ENCODE measurements at places on chromosomes 6 and 20. TPM values are rescaled to one million over a fixed set of nuclear protein-coding genes. Genes with fewer than 3 reads are reported as not detected.

DNA sequence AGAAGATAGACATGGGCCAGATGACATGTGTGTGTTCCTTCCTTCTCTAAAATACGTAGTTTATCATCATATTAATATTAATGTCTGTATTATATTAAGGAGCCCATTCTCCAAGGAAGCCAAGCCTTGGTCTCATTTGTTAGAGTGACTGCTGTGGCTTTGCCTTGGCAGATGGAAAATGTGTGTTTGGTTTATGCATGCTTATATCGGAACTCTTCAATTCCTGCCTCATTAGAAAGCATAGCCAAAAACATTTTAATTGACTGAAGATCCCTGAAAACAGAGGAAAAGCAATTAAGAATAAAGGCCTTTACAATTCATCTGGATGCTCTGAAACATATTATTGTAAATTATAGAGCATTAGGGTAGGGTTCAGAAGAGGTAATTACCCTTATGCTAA is 106.4 kb downstream of the COL9A1 start:
- H3K36me3 ChIP-seq: no peaks in the 10 kb centered on the region
- no peak overlapping the region for H3K27ac ChIP-seq
- no peak overlapping the region for H3K4me3 ChIP-seq
- no peak for DNase-seq

- H3K36me3 ChIP-seq: no peaks in the 10 kb centered on the region
- no peak overlapping the region for H3K27ac ChIP-seq
- H3K4me3 ChIP-seq: no peak overlapping the region
- peaks cover 20% of the 10 kb centered on the region for H3K4me1 ChIP-seq
- peaks cover 39% of the 10 kb centered on the region for H3K27me3 ChIP-seq
Measured at GRCh38 chr6:28618898-28619555, 93.3 kb downstream of the GPX5 start.

NPBWR2 gene
- total RNA-seq: not detected

- no peak overlapping the region for H3K4me3 ChIP-seq
- no peaks in the 10 kb centered on the region for H3K27me3 ChIP-seq
- H3K4me1 ChIP-seq: peaks cover 36% of the 10 kb centered on the region
- peak overlapping the region; percentile 46 for H3K27ac ChIP-seq
- no peak for DNase-seq
Measured at GRCh38 chr6:56659721-56660380, 17.2 kb upstream of the DST start.

DNA sequence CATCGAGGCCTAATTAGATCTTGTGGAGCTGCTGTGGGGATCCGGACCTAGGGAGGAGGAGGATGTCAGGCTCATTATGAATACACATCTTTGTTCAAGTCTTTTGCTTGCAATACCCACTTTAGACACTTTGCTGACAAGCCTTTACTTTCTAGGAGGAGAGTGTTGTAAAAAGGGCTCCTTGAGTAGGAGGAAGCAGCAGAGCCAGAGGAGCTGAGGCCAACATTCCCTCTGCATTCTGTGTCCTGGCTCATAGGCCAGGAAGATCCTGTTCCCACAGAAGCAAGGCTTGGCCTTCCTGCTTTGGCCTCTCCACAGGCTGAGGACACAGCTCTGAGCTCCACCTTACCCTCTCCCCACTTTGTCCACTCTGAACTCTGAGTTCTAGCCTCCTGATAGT is 67.1 kb downstream of the TPD52L1 start:
- no peak overlapping the region for H3K27ac ChIP-seq
- no peaks in the 10 kb centered on the region for H3K27me3 ChIP-seq
- H3K4me3 ChIP-seq: no peak overlapping the region
- no peaks in the 10 kb centered on the region for H3K36me3 ChIP-seq
- DNase-seq: no peak

- H3K36me3 ChIP-seq: no peaks in the 10 kb centered on the region
- peaks cover 16% of the 10 kb centered on the region for H3K4me1 ChIP-seq
- H3K4me3 ChIP-seq: no peak overlapping the region
- no peaks in the 10 kb centered on the region for H3K27me3 ChIP-seq
- H3K27ac ChIP-seq: no peak overlapping the region
Measured at GRCh38 chr6:73339340-73339739, 14.7 kb downstream of the DPPA5 start.

DNA sequence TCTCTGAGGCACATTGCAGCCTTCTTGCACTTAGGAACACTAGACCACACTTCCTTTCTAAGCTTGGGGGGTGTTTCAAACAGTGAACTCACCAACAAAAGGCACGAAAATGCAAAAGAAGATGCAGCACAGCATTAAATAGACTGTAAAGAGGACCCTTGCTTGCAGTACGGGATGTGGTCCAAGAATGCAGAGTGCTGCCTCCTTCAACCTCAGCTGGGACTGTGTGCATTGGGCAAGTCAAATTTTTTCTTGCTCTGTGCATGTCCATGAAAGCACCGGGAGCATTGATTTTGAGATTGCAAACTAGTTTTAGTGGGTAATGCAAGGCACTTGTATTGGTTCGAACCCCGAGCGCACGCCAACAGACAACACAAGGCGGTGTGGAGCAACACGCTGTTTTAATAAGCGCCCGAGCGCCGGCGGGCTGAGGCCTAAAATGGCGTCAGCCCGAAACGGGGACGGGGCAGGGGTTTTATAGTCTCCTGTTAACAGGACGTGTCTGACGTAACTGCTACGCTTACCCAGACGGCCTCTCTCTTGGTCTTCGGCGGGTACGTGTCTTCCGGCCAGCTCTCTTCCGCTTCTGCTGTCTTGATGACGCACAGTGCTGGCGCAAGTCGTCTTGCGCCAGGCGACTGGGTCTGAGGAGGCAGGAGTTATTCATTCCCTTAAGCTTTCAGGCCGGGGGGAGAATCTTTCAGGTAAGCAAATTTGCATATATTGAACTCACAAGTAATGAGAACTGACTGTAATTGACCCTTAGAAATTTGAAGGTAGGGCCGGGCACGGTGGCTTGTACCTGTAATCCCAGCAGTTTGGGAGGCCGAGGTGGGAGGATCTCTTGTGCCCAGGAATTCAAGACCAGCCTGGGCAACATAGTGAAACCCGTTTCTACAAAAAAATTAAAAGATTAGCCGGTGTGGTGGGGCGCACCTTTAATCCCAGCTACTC is 18.7 kb upstream of the ZFP64 start:
- H3K36me3 ChIP-seq: peaks cover 12% of the 10 kb centered on the region
- no peak overlapping the region for H3K27ac ChIP-seq
- peaks cover 24% of the 10 kb centered on the region for H3K4me1 ChIP-seq
- H3K27me3 ChIP-seq: peaks cover 6% of the 10 kb centered on the region
- H3K4me3 ChIP-seq: no peak overlapping the region

DNA sequence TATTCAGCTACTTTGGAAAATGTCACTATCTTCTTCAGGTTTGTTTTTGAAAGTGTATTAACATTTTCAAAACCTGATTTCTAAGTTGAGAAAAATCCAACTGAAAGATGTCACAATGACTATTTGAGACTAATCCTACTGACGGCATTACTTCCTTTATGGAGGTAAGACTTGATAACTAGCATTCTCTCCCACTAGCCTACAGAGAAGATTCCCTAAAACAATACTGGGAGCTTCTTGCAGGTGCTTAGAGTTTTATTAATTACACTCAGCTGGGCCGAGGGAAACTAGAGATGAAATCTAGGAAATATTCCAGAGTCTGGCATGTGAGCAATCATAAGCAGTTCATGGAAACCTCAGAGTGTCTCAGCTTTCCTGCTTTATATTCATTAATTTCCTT is 114.0 kb downstream of the LCA5 start:
- H3K4me3 ChIP-seq: no peak overlapping the region
- H3K4me1 ChIP-seq: peaks cover 6% of the 10 kb centered on the region
- peaks cover 21% of the 10 kb centered on the region for H3K27me3 ChIP-seq
- DNase-seq: no peak
- H3K27ac ChIP-seq: no peak overlapping the region

GRCh38 chr6:81854474-81854873 is 102.0 kb upstream of the TENT5A start:
- H3K36me3 ChIP-seq: no peaks in the 10 kb centered on the region
- H3K4me1 ChIP-seq: no peaks in the 10 kb centered on the region
- H3K27ac ChIP-seq: no peak overlapping the region
- H3K4me3 ChIP-seq: no peak overlapping the region
- no peak for DNase-seq
- no peaks in the 10 kb centered on the region for H3K27me3 ChIP-seq

DNA sequence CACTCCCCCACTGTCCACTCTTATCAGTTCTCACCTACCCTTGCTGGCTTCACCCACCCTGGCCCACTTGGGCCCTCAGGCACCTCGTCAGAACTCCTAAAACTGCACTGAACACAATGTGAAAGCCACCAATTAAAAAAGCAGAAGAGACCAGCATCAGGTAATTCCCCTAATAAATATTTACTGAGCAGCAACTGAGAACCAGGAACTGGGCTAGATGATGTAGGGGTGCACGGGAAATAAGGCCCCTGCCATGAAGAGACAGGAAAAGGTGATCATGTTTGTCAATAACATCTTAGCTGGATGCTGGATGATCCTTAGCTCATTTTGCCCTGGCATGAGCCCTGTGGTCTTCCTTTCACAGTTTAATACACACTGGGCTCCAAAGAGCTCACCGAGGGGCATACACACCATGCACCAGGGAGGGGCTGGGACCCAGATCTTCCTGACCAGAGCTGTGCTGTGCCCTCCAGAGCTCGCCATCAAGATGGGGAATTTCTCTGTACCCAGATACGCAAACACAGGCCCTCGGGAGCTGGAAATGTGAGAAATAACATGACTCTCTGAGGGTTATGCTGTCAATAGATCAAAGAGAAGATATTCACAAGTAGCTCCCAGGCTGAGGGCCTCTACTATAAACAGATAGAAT is 113.6 kb upstream of the SLC22A16 start:
- no peaks in the 10 kb centered on the region for H3K36me3 ChIP-seq
- no peaks in the 10 kb centered on the region for H3K27me3 ChIP-seq

ZMYND8 gene
- total RNA-seq: 127 TPM

GRCh38 chr6:75483136-75483952 is 10.3 kb downstream of the FILIP1 start:
- no peaks in the 10 kb centered on the region for H3K27me3 ChIP-seq
- H3K27ac ChIP-seq: no peak overlapping the region
- no peak for DNase-seq
- H3K4me1 ChIP-seq: peaks cover 28% of the 10 kb centered on the region

UNC93A gene
- total RNA-seq: 0.70 TPM

TCF15 gene
- total RNA-seq: 3.8 TPM

BANF2 gene
- not detected for total RNA-seq

- H3K27me3 ChIP-seq: peaks cover 3% of the 10 kb centered on the region
- no peak overlapping the region for H3K27ac ChIP-seq
- H3K36me3 ChIP-seq: 0 out of 2 replicates have a peak, but pooled peaks cover 3% of the 10 kb centered on the region
- peaks cover 15% of the 10 kb centered on the region for H3K4me1 ChIP-seq
Measured at GRCh38 chr6:166343150-166343487, 774 bp upstream of the SFT2D1 start.

DNA sequence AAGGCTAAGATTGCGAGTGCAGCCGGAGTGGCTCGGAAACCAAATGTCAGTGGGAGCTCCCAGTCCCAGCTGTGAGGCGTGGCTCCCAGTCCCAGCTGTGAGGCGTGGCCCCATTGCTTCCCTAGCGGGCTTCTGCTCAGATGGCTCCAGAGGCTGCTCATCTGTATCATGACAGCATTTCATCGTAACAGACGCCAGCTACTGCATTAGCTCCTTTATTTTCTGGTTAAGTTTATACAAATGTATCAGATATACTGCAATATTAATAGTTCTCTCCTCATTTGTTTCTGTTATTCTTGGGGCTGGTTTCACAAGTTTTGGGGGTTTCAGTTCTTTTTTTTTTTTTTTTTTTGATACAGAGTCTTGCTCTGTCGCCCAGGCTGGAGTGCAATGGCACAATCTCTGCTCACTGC is 34.7 kb upstream of the TBXT start:
- H3K27me3 ChIP-seq: peaks cover 32% of the 10 kb centered on the region
- DNase-seq: no peak
- no peak overlapping the region for H3K4me3 ChIP-seq
- H3K36me3 ChIP-seq: no peaks in the 10 kb centered on the region
- H3K27ac ChIP-seq: no peak overlapping the region

BCAS1 gene
- 0.25 TPM for total RNA-seq

DNA sequence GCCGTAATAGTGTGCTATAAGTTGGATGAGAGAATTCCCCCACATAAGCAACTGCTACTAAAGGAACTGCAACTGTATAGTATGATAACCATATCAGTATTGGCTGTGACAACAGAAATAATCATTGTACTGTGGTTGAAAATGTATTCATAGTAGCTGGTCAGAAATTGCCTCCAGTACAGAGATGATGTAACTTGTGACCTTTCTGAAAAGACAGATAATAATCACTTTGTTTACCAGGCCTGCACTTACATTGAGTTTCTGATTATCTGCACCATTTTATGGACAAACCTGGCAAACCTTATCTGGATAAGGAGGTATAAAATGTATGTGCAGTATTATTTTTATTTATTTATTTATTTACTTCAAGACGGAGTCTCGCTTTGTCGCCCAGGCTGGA is 19.0 kb downstream of the CFAP206 start:
- H3K27me3 ChIP-seq: no peaks in the 10 kb centered on the region
- no peak overlapping the region for H3K4me3 ChIP-seq
- no peaks in the 10 kb centered on the region for H3K36me3 ChIP-seq
- H3K27ac ChIP-seq: no peak overlapping the region
- no peaks in the 10 kb centered on the region for H3K4me1 ChIP-seq

- no peaks in the 10 kb centered on the region for H3K27me3 ChIP-seq
- DNase-seq: peak; percentile 24
- no peaks in the 10 kb centered on the region for H3K4me1 ChIP-seq
Measured at GRCh38 chr20:3227936-3228749, 10.8 kb downstream of the SLC4A11 start.

CAPN11 gene
- 3.3 TPM for total RNA-seq

SLC22A2 gene
- 0.44 TPM for total RNA-seq

DNA sequence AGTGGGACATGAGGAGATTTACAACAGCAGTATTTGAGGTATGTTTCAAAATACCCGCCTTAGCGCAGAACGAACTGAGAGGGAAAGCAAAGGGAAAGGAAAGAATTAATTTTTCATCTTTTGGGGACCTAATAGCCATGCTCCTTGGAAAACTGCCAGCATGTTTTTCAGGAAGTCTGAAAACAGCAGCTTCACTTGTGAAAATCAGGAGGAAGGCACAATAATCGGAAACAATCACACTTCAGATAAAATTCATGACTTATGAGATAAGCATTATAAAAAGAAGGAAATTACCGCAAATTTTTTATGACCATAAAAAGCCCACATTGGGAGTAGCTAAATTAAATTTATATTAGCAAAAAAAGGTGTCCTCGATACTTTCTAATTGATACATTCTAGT is 541.1 kb downstream of the HAO1 start:
- no peak overlapping the region for H3K27ac ChIP-seq
- no peak overlapping the region for H3K4me3 ChIP-seq
- H3K27me3 ChIP-seq: no peaks in the 10 kb centered on the region
- no peaks in the 10 kb centered on the region for H3K36me3 ChIP-seq
- H3K4me1 ChIP-seq: peaks cover 4% of the 10 kb centered on the region
